ENCODE measurements at places on chromosomes 12 and 14.
A peak's percentile ranks its signal among the peaks of the same experiment; 100 is the strongest.

- DNase-seq = no peak
Observed at GRCh38 chr12:122215771-122216170, 10.1 kb downstream of the DIABLO start.

GRCh38 chr12:103566398-103566797 lies 20.7 kb upstream of the STAB2 start:
- DNase-seq = no peak

- DNase-seq = peak; percentile 33
Observed at GRCh38 chr14:66081594-66082376, 404.4 kb upstream of the CCDC196 start.

GRCh38 chr12:97805146-97805545 lies 342.5 kb downstream of the RMST start:
- no peak for DNase-seq

DNA sequence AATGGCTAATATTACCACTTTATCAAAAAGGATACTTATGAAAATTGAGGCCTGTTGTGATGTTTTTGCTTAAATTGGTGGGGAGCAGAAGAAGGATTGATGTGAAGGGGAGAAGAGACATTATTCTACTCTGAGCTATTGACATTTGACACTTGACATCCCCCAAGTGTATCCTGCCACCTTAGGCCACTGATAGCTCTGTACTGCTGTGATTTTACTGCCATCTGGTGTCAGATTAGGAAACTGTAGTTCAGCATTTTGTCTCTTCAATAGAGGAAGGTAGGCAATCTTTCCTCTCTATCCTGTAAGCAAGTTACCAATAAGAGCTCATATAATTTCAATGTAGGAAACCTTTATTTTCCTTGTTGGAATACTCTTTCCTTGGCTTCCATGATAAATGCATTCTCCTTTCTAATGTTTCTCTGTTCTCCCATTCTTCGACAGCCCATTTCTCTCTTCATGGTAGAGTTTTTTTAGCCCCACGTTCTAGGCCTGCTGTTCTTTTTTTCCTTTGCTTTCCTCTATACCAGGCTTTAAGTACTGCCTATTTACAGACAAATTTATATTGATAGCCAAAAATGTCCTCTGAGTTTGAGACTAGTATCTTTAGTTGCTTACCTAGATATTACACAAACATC lies 46.3 kb downstream of the PPHLN1 start:
- DNase-seq = peak; percentile 62

DNA sequence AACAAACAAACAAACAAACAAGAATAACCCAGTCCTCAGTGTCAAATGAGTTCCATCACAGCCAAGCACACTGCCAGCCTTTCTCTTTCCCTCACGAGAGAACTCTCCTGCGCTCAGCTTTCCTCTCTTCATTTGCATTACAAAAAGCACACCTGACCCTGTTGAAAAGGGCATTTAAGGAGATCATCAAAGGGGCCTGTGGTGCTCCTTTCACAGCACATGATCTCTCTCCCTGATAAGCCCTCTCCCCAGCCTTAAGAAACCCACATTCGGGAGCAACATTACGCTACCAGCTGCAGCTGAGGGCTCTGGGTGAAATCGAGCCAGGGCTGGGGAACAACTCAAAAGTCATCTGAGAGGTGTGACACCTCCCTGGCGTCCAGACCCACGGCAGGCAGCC lies 165.6 kb upstream of the TMCC3 start:
- DNase-seq = no peak

DNA sequence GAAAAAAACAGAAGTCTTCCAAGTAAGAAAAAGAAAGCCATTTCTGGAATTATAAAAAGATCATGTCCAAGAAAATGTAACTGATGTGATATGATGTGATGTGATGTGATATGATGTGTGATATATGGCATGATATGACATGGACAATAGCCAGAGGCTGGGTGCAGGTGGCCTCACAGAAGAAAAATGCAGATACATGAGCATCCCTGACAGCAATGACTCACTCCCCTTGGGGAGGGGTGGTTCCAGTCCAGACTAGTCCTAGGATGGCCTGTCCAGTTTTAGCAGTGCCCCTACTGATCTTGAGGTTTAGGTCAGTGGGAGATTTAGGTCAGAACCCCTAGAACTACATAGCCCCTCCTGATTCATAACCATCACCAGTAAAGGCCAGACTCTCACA lies 3.5 kb upstream of the RHOJ start:
- no peak for DNase-seq

DNA sequence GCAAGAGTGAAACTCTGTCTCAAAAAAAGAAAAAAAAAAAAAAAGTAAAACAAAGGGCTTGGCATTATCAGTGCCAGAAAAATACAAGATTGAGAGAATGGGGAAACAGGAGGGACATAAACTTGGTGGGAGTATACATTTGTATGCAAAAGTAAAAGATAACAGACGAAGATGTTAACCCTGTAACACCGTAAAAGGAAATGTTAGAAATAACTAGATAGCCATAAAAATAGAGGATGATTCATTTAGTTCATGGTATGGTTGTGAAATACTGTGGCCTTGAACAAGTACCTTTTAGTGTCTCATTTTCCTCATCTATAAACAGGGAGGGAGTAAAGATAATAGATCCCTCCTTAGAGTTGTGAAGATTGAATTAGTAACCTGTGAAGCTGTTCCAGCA lies 33.3 kb downstream of the ATP2A2 start:
- DNase-seq = peak; percentile 92

Measured in fibroblast of pulmonary artery (primary cell).